Stimulated activated CD4-positive, alpha-beta T cell treated with anti-CD3 and anti-CD28 coated beads, Interleukin-1b, Interleukin-23, amount 100 ng/mL, for 48 hours (primary cell): ENCODE measurements at places on chromosomes 13 and 19.
A peak's percentile ranks its signal among the peaks of the same experiment; 100 is the strongest.

- no peak for DNase-seq
These were observed 4.0 kb downstream of the OR10H1 start for GRCh38 chr19:15811476-15811875.

- no peak for DNase-seq
These were observed 35.9 kb downstream of the MAU2 start for GRCh38 chr19:19356500-19356899.

DNA sequence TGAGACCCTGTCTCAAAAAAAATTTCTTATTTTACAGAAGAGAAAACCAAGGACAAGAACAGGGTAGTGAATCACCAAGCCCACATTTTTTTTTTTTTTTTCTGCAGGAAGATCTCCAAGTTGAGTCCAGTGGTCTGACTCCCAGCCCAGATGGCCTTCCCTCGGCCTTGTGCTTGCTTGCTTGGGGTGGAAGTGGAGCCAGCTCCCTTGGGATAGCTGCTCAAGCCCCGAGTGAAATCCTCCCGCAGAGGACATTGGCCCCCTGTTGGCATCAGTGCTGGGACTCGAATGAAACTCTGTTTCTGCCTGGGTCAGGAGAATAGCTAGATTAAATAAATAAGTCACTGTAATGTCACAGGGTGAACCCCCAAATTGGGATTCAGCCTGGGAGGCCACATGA is 9.4 kb upstream of the NUP62 start:
- no peak for DNase-seq

DNA sequence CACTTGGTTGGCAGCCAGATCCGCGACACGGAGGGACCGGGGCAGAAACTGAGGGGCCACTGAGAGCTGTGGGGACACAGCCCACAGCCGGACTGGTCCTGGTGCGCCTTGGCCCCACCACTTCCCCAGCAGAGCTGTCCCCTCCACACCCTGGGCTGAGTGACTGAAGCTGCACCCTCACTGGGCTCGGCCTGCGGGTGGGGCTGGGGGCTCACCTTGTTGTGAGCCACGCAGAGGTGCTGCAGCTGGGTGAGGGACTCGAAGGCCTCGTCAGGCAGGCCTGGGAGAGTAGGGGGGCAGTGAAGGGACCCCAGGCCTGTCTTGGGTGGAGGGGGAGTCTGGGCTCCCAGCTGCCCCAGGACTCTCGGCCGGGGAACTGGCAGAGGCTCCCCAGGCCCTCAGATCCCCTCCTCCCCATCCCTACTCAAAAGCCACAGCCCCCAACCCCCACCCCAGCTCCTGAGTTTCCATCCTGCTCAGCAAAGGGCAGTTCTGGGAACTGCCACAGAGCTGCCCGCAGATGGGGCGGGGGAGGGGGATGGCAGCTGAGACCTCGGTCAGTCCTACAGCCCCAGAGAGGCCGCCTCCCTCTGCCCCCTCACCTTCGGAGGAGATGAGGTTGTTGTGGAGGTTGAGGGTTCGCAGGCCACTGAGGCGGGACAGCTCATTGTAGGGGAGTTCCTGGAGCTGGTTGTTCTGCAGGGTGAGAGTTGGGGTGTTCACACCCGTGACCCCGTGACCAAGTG is 2.3 kb downstream of the PODNL1 start:
- DNase-seq = no peak

GRCh38 chr19:6685482-6685881 is 15.5 kb upstream of the TNFSF14 start:
- DNase-seq = no peak

DNA sequence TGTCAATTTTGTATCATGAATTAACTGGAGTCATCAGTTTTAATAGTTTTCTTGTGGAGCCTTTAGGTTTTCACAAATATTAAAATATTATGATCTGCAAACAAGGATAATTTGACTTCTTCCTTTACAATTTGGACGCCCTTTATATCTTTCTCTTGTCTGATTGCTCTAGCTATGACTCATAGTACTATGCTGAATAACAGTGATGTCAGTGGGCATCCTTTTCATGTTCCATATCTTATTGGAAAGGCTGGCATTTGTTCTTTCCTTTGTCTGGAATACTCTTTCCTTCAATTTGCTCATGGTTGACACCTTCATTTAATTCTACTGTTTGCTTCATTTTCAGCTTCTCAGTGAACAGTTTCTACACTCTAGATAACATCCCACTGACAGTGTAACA is 1129.3 kb downstream of the SLITRK5 start:
- DNase-seq = no peak

- no peak for DNase-seq
These were observed 110.8 kb downstream of the DLEU7 start for GRCh38 chr13:50732712-50733111.

DNA sequence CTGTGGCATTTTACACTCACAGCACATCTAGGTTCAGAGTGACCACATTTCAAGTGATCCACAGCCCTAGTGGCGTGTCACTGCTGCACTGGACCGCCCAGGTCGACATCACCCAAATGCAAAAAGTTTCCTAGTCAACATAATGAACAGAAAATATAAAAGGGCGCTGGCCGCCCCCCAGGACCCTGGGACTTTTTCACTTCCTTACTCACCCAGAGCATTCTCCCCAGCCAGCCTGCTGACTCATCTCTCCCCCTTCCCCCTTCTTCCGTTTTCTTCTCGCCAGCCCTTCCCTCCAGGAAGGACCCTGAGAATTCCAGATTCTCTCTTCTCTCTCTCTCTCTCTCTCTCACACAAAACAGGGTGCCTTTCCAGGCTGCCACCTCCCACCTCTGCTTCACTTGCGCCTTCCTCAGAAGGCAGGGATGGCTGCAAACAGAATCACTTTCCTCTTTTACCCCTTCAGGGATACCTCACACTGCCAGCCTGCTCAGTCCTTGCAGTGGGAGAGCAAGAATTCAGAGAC is 21.0 kb upstream of the GRWD1 start:
- DNase-seq = no peak

GRCh38 chr19:37221136-37221535 is 3.1 kb downstream of the ZNF383 start:
- DNase-seq = no peak

GRCh38 chr19:3785451-3785937 is 687 bp downstream of the MATK start:
- DNase-seq = peak; percentile 30

- no peak for DNase-seq
These were observed 320.3 kb downstream of the SUCLA2 start for GRCh38 chr13:47680748-47681147.

DNA sequence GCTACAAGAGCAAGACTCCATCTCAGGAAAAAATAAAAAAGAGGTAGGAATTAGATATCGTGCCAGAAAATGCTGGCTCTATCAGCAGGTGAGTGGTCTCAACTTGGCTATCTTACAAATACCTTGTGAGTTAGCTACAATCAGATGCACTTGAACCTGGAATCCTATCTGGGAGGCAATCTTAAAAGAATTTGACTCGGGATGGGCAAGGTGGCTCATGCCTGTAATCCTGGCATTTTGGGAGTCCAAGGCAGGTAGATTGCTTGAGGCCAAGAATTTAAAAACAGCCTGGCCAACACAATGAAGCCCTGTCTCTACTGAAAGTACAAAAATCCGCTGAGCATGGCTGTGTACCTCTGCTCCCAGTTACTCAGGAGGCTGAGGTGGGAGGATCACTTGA is 29.4 kb downstream of the NLRP2 start:
- no peak for DNase-seq

- peak; percentile 69 for DNase-seq
These were observed at the start of gene ARID3A for GRCh38 chr19:925526-926322. ARID3A (plus strand) TSS chr19:926035; CDS start chr19:929529, 3,494 bp downstream.

GRCh38 chr19:35120898-35121297 is 5.3 kb downstream of the FXYD3 start:
- no peak for DNase-seq

- no peak for DNase-seq
These were observed 89.8 kb upstream of the SOX1 start for GRCh38 chr13:111977179-111977506.

GRCh38 chr13:40452038-40452666 is 214.3 kb downstream of the FOXO1 start:
- DNase-seq = no peak

DNA sequence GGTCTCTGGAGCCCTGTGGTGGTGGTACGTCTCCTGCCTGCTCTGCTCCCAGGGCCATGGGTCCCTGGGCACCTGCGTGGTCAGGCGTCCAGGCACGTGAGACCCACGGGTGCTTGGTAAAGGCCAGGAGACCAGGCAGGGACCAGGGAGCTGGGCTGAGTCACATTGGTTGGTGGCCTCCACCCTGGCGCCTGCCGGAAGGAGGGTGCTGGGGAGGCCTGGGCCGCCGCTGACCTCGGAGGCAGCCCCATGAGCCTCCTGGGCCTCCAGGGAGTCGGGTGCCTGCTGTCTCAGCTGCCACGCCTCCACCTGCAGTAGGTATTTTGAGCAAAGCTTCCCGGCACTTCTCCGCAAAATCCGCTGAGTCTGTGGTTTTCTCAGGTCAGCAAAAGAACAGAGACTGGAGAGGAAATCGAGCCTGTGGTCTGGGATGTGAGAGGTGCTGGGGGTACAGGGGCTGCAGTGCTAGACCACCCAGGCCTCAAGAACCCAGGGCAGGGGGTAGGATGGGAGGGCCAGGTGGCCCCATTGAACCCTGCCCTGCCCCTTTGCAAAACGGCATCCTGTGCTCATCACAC is 3.6 kb upstream of the PLK5 start:
- DNase-seq = no peak

DNA sequence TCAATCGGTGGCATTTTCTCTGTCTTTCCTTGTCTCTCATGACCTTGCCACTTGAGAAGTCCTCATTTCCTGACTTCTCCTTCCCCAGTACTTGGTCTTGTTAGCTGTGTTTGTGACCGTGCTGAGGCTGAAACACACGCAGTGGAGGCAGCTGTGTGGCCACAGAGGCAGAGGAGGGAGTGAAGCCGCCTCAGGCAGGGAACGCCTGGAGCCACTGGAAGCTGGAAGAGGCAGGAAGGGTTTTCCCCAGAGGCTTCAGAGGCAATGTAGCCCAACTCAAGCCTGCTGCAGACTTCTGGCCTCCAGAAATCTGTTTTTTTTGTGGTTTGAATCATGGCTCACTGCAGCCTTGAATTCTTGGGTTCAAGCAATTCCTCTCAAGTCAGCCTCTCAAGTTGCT is 29.2 kb upstream of the ARGLU1 start:
- no peak for DNase-seq

DNA sequence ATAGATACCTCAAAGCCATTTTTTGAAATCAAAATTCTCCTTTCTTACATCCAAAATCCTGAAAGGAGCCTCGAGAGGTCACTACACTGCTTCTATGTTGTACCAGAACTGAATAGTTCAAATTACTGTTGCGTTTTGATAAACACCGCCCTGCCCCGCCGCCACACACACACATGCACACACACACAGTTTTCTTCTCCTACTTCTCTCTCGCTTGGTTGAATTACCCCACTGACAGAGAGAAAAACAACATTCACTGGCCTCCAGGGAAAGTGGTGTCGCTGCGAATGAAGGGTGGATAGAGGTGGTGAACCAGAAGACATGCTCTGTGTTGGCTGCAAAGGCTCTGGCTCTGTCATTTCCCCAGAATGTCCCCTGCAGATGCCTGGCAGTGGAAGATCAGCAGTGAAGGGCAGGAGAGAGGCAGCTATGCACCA is 183.4 kb upstream of the RFC3 start:
- DNase-seq = no peak

DNA sequence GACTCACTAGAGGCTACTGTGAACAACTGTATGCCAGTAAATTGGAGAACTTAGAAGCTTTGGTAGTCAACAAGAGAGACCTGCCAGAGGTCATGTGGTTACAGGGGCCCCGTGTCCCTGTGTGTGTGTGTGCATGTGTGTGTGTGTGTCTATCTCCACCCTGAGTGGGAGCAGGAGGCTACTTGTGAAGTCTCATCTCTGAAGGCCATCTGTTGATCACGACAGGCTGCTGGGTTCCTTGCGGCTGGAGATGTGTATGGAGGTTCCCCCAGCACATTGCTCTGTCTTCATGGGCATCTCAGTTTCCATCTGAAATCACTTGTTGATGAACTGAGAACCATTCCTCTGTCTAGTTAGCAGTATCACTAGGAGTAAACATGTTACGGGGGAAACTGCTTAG is 58.2 kb upstream of the TEX29 start:
- no peak for DNase-seq

DNA sequence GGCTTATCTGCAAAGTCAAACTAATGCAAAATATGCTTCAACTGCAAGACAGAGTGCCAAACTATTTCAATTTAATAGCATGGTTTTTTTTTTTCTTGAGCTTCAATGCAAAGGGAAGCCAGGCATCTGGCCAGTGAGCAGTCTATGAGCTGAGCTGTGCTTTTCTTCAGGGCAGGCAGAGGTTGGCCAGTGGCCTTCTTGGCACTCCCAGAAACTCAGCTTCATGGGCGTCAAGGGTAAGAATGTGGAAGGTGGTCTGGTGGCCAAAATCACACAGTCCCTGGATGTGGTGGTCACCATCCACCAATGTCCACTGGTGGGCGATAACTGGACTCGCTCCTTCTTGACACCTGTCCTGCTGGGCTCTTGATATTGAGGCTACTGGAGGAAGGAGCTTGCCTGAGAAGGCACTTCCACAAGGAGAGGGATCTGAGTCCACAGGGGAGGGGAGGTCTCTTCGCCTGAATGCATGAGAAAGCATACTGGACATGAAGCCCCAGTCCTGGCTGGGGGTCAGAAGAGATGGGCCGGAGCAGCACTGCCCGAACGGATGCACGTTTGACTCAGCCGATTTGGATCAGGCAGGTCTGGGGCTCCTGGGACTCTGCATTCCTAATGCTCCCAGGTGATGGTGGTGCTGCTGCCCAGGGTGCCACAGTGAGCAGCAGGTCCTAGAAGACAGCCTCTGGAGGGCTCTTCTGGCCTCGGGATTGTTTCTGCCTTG is 17.1 kb downstream of the COL4A2 start:
- no peak for DNase-seq

DNA sequence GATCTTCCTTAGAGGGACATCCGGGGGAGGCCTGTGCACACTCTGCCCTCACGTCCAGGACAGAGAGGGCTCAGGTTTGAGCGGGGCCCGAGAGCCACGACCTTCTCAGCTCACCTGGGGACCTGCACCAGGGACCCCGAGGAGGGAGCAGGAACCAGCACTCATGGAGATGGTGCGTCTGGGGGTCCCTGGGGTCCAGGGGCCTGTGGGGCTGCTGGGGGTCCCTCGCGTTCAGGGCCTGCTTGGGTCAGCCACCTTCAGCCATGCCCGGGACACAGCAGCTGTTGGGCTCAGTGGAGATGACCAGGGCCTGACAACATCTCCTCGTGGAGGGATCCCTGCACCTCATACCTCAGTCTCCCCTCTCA is 47.1 kb downstream of the TMEM255B start:
- DNase-seq = no peak
